ENCODE measurements at places on chromosomes 1 and 21.

DNA sequence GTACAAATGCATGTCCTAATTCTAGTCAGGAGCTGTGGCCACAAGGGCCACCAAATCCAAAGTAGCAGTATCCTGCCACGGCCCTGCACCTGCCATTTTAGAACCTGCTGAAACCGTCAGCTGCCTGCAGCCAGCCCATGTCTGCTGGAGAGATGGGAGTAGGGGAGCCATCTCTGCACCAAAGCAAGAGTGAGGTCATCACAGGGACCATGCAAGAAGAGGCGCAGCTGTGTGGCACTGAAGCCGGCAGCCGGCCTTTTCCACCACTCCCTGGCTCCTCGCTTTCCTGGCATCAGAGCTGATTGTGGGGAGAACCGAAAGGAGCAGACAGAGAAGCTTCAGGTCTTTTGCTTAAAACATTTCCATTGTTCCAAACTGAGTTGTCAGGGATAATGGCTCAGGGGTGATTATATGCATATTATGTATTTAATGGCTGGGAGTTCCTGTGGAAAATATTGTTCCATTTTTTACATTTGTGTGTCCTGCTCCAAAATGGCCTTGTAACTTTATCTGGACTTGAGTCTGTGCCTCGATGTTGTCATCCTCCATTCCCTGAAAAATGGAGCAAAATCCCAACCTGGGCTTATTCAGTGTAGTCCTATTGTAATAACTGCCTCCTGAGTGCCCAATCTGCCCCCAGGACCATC, 18.7 kb upstream of the NBL1 start:
- no peak for DNase-seq

DNA sequence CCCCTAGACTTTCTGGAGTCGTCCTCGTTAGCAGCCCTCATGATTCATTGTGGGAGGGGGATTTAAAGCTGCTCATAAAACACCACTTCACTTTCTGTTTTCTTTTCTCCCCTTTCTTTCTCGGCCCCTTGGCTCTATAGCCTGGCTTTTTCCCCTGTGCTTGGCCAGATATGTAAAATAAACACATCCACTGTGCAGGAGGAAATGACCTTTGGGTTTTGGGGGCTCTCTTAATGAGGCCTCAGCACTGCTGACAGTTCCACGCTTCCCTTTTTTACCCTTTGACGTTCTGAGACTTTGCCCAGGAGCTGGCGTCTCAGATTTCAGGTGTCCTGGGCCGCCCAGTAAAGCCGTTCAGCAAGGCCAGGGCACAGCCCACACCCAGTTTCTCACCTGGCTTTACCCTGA, 65.7 kb downstream of the RUNX3 start:
- no peak for DNase-seq

DNA sequence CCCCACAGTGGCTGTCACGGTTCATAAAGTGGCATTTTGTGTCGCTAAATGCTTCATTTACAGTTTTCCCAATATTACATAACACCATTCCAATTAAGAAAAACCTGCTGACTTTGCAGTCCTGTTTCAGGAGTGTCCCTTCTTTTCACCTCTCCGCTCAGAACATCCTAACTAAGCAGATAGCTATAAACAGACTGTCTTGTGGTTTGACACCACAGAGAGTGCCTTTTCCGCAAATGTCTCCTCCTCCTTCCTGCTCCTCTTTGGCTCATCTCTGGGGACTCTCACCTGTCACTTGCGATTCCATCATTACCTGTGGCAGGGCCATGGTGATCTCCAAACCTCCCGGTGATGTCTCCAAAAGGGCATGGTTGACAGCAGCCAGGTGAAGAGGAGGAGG, 119.0 kb downstream of the CNIH3 start:
- no peak for DNase-seq

DNA sequence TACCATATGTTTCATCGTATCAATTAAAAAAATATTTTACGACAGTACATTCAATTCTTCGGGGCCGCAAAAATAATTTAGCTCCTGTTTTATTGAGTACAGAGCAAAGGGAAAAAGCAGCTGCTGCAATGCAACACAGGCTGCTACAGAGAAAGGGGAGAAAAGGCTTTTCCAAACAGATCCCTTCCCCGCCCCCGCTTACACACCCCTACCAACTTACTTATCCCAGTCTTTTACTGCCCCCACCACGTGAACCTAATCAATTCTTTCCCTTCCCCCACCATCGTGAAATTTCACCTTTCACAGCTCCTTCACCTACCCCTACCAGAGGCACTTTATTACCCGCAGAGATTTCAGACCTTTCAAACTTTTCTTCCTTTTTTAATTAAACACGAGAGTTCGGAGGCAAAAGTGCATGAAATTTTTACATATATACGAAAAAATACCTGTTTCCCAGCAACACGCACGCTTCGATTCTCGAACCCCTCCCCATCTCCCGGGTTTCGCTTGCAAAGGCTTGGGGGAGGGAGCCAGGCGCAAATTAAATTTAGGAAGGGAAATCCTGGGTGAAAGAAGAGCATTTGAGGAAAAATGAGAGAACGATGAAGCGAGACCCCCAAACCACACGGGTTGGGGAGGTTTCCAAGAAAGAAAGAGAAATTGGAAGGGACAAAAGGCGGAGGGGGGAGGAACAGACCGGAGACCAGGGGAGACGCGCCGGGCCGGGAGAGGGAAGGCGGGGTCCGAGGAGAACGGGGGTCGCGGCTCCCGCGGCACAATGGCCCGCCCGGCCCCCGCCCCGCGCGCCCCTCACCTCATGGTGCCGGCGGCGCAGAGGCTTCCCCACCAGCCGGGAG, 823 bp downstream of the ENAH start:
- DNase-seq: no peak

GRCh38 chr21:16992448-16992847, 520.4 kb upstream of the CXADR start:
- no peak for DNase-seq

- no peak for DNase-seq
Measured at GRCh38 chr1:58590019-58590418, 13.0 kb upstream of the TACSTD2 start.

DNA sequence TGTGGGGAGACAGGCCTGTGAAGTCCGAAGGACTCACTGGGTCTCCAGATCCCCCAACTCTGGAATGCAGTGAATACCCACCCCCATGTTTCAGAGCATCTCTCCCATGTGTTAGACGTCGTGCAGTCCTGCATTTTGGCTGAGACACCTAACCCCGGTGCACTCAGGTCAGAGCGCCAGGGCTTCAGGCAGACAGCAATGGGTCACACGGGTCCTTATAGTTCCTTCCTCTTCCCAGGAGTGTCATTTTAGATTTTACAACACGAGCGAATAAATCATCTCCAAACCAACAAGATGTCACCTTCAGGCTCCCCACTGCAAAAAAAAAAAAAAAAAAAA, 5.1 kb downstream of the PRRX1 start:
- DNase-seq: no peak

GRCh38 chr1:243378669-243379068, 122.8 kb downstream of the SDCCAG8 start:
- no peak for DNase-seq

- no peak for DNase-seq
Measured at GRCh38 chr1:174286042-174286441, 126.7 kb downstream of the RABGAP1L start.

DNA sequence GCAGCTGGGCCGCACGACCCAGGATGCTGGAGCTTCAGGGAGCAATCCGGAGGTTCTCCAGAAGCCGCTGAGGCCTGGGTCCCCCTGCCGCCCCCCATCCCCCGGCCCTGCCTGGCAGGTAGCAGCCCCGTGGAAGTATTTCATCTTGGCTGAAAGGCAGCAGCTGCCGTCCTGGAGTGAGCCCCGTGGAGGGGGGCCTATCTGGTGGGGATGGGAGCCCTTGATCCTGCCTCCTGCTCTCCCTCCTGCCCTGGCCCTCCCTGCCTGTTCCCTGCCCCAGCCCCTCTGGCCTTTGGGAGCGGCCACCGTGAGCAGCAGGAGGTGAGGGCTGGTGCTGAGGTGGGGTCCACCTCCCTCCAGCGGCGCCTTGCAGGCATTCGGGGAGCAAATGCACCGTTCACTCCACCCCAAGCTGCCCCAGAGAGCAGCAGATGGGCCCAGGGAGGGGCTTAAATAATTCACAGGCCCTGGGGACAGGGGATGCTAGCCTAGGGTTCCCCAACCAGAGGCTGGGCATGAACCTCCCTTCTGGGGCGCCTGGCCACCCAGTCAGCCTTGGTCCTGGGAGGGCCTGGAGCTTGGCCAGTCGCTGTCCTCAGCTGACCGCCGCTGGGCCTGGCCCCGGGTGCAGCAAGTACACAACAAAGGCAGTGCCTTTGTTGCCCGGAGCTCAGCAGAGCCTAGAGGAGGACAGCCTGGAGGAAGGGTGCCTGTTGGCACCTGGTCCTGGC, 23.7 kb upstream of the PLCH2 start:
- DNase-seq: no peak

All from stimulated activated CD4-positive, alpha-beta T cell treated with anti-CD3 and anti-CD28 coated beads, TNF-alpha, amount 100 ng/mL, for 1 hour (primary cell).